Right lobe of liver (tissue), 6 donors: ENCODE measurements at places on chromosomes 7 and 10.

GRCh38 chr10:59176241-59177030 is at the start of gene PHYHIPL:
Gene PHYHIPL (plus strand): TSS chr10:59176643. CDS start chr10:59176854, 211 bp downstream.
- no peaks in the 10 kb centered on the region for H3K36me3 ChIP-seq
- no peaks in the 10 kb centered on the region for H3K4me1 ChIP-seq
- no peaks in the 10 kb centered on the region for H3K27me3 ChIP-seq
- DNase-seq: peak; percentile 67
- H3K4me3 ChIP-seq: peak within 1 kb of the TSS; percentile 62

GRCh38 chr10:124802313-124802675 is 675 bp downstream of the ABRAXAS2 start:
- H3K4me1 ChIP-seq: no peaks in the 10 kb centered on the region
- no peak for DNase-seq
- H3K4me3 ChIP-seq: peak overlapping the region; percentile 100
- H3K36me3 ChIP-seq: no peaks in the 10 kb centered on the region
- H3K27me3 ChIP-seq: no peaks in the 10 kb centered on the region

GRCh38 chr7:2008936-2009540 is 223.7 kb downstream of the MAD1L1 start:
- H3K27me3 ChIP-seq: no peaks in the 10 kb centered on the region
- no peaks in the 10 kb centered on the region for H3K36me3 ChIP-seq
- peak; percentile 43 for DNase-seq
- no peak overlapping the region for H3K27ac ChIP-seq

GRCh38 chr7:85781606-85782005 is 594.8 kb upstream of the SEMA3D start:
- H3K36me3 ChIP-seq: no peaks in the 10 kb centered on the region
- no peaks in the 10 kb centered on the region for H3K27me3 ChIP-seq
- H3K27ac ChIP-seq: no peak overlapping the region
- no peak for DNase-seq

GRCh38 chr10:75505840-75506506 is 74.5 kb downstream of the LRMDA start:
- DNase-seq: no peak
- no peak overlapping the region for H3K27ac ChIP-seq
- no peaks in the 10 kb centered on the region for H3K4me1 ChIP-seq
- H3K36me3 ChIP-seq: no peaks in the 10 kb centered on the region
- H3K27me3 ChIP-seq: no peaks in the 10 kb centered on the region

DNA sequence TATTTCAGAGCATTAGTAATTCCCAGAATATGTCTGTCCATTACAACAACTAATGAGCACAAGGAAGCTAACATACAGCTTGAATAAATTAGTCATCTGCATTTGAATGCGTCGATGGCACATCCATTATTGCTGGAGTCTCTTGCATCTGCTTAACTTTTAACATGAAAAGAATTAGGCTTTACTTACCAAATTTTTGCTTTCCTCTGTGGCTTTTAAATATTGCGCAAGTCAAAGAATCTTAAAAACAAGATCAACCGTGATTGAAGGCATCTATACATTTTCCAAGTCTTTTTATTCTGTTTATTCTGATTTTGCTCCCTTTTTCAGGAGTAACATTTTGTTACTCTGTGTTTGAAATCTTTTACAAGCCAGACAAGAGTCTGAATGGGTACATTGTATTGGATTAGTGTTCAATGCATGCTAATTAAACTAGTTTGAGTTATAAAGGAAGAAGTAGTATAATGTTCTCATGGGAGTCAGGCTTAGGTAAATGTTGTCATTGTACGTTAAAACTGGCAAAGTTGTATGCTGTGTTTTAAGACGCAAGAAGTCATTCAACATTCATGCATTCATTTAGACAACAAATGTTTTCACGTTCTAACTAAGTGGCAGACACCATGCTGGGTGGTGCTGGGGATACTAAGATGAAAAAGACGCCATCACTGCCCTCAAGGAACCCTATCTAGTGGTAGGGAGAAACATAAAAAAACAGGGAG is 4.0 kb upstream of the CACNB2 start:
- no peaks in the 10 kb centered on the region for H3K27me3 ChIP-seq
- no peak for DNase-seq
- no peak overlapping the region for H3K4me3 ChIP-seq
- H3K27ac ChIP-seq: no peak overlapping the region
- H3K4me1 ChIP-seq: no peaks in the 10 kb centered on the region
- H3K36me3 ChIP-seq: no peaks in the 10 kb centered on the region

DNA sequence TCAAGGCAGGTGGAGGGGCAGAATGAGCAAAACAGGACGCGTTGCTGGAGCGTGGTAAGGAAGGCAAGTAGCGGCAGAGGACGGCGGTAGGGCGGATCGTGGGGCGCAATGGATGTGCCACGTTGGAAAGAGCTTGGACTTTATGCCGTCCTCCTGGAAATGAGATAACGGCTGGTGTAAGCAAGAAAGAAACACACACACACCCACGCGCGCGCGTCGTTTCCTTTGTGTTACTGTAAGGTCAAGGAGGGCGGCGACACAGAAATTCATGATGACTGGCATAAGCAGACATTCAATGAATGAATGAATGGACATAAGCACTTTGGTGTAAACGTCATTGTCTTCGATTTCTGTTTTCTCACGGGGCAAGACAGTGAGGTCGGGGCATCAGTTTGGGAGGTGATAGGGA is 683 bp upstream of the ENTPD7 start:
- no peaks in the 10 kb centered on the region for H3K4me1 ChIP-seq
- H3K27ac ChIP-seq: peak overlapping the region; percentile 61
- DNase-seq: peak; percentile 84
- H3K36me3 ChIP-seq: no peaks in the 10 kb centered on the region

GRCh38 chr10:70272925-70273316 is 10.9 kb downstream of the NPFFR1 start:
- no peaks in the 10 kb centered on the region for H3K27me3 ChIP-seq
- H3K4me1 ChIP-seq: no peaks in the 10 kb centered on the region
- DNase-seq: no peak
- H3K4me3 ChIP-seq: no peak overlapping the region
- H3K27ac ChIP-seq: no peak overlapping the region

GRCh38 chr7:131602304-131602993 is 46.0 kb upstream of the PODXL start:
- H3K36me3 ChIP-seq: no peaks in the 10 kb centered on the region
- H3K27ac ChIP-seq: no peak overlapping the region
- DNase-seq: no peak
- no peaks in the 10 kb centered on the region for H3K4me1 ChIP-seq
- no peak overlapping the region for H3K4me3 ChIP-seq

- H3K27ac ChIP-seq: no peak overlapping the region
- H3K4me1 ChIP-seq: no peaks in the 10 kb centered on the region
These were observed 120.0 kb downstream of the SEC23IP start for GRCh38 chr10:120012566-120012965.

DNA sequence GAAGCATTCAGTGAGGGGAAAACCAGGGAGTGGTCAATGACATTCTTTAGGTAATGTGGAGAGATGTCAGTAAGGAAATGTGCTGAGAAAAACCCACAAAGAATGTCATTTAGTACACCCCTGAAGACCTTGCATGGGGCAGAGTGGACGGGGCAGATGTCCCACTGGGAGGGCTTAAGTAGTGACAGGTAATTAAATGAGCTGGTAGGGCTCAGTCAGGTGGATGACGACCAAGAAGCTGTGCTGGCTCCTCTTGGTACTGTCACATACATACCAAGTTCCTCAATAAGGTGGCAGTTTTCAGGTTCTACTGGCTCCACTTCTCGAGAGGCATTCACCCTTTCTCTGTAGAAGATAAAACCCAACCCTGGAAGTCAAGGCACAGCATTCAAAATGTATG is 1.8 kb downstream of the PON3 start:
- H3K27ac ChIP-seq: no peak overlapping the region
- H3K36me3 ChIP-seq: peaks cover 6% of the 10 kb centered on the region
- H3K27me3 ChIP-seq: no peaks in the 10 kb centered on the region

- no peak overlapping the region for H3K4me3 ChIP-seq
- no peaks in the 10 kb centered on the region for H3K4me1 ChIP-seq
- no peaks in the 10 kb centered on the region for H3K27me3 ChIP-seq
- no peaks in the 10 kb centered on the region for H3K36me3 ChIP-seq
- no peak overlapping the region for H3K27ac ChIP-seq
- no peak for DNase-seq
These were observed 61.8 kb upstream of the C10orf90 start for GRCh38 chr10:126732308-126732707.

GRCh38 chr7:21076574-21076973 is 289.9 kb upstream of the SP8 start:
- no peak overlapping the region for H3K27ac ChIP-seq
- no peaks in the 10 kb centered on the region for H3K27me3 ChIP-seq
- H3K4me1 ChIP-seq: no peaks in the 10 kb centered on the region
- H3K36me3 ChIP-seq: no peaks in the 10 kb centered on the region

DNA sequence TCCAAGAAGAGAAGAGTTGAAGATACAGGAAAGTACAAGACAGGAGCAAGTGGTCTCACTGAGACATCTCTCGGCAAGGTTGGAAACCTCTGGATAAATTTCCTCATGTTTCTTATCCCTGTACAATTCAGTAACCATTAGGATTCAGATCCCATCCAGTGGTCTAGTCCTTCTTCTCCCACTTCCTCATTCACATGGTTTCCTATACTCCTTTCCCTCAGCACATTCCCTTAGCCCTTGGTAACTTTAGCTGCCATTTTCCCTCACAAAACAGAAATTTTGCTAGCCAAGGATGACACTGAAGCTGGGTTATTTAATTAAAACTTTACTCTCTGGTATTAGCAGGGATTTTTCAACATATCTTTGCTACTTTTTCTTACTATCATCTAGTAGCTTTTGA is 82.6 kb downstream of the CPED1 start:
- no peaks in the 10 kb centered on the region for H3K4me1 ChIP-seq
- no peak overlapping the region for H3K4me3 ChIP-seq
- H3K36me3 ChIP-seq: no peaks in the 10 kb centered on the region
- no peak overlapping the region for H3K27ac ChIP-seq

GRCh38 chr7:112422842-112423496 is 27.3 kb upstream of the IFRD1 start:
- no peak overlapping the region for H3K27ac ChIP-seq
- peak; percentile 55 for DNase-seq
- H3K4me1 ChIP-seq: no peaks in the 10 kb centered on the region

- no peak for DNase-seq
- H3K4me3 ChIP-seq: no peak overlapping the region
- H3K27ac ChIP-seq: no peak overlapping the region
- no peaks in the 10 kb centered on the region for H3K27me3 ChIP-seq
- no peaks in the 10 kb centered on the region for H3K4me1 ChIP-seq
These were observed 335.8 kb upstream of the MKI67 start for GRCh38 chr10:128461991-128462390.

- no peak overlapping the region for H3K27ac ChIP-seq
- no peaks in the 10 kb centered on the region for H3K4me1 ChIP-seq
- no peaks in the 10 kb centered on the region for H3K36me3 ChIP-seq
- H3K4me3 ChIP-seq: no peak overlapping the region
- no peak for DNase-seq
These were observed 14.9 kb upstream of the COL13A1 start for GRCh38 chr10:69786791-69787190.

GRCh38 chr7:2785071-2785500 is 59.0 kb downstream of the GNA12 start:
- no peak overlapping the region for H3K4me3 ChIP-seq
- no peaks in the 10 kb centered on the region for H3K27me3 ChIP-seq
- no peaks in the 10 kb centered on the region for H3K4me1 ChIP-seq
- no peak overlapping the region for H3K27ac ChIP-seq
- DNase-seq: no peak
- no peaks in the 10 kb centered on the region for H3K36me3 ChIP-seq

GRCh38 chr10:123896246-123896927 is 4.8 kb upstream of the CPXM2 start:
- no peaks in the 10 kb centered on the region for H3K27me3 ChIP-seq
- DNase-seq: no peak
- no peaks in the 10 kb centered on the region for H3K4me1 ChIP-seq
- H3K27ac ChIP-seq: no peak overlapping the region

GRCh38 chr10:35003906-35004305 is 86.2 kb downstream of the CUL2 start:
- H3K27ac ChIP-seq: no peak overlapping the region
- DNase-seq: no peak
- no peak overlapping the region for H3K4me3 ChIP-seq
- H3K4me1 ChIP-seq: no peaks in the 10 kb centered on the region
- no peaks in the 10 kb centered on the region for H3K27me3 ChIP-seq
- no peaks in the 10 kb centered on the region for H3K36me3 ChIP-seq

GRCh38 chr10:86871563-86872183 is 85.7 kb downstream of the MMRN2 start:
- H3K4me1 ChIP-seq: no peaks in the 10 kb centered on the region
- no peaks in the 10 kb centered on the region for H3K27me3 ChIP-seq
- H3K36me3 ChIP-seq: no peaks in the 10 kb centered on the region
- H3K27ac ChIP-seq: no peak overlapping the region
- no peak for DNase-seq
- no peak overlapping the region for H3K4me3 ChIP-seq

DNA sequence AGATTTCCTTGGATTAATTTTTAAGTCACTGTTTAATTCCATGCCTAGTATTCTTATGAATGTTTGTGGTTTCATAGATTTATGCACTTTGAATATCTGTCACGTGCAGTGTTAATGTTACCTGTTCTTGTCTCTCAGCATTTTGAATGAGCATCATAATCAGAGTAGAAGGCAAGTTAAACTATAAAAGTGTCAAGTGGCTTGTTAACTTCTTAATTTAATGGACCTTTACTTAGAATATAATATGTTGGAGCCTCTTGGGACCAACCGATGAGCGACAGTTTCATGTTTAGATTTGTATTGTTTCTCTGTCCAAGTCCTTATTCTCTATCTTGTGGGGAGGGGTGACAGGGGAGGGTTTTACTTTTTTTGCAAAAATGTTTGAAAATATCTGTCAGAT is 50.6 kb upstream of the MTURN start:
- no peaks in the 10 kb centered on the region for H3K27me3 ChIP-seq
- H3K4me3 ChIP-seq: no peak overlapping the region
- no peaks in the 10 kb centered on the region for H3K36me3 ChIP-seq
- no peak for DNase-seq
- H3K4me1 ChIP-seq: no peaks in the 10 kb centered on the region

- H3K27ac ChIP-seq: no peak overlapping the region
- H3K36me3 ChIP-seq: no peaks in the 10 kb centered on the region
- H3K27me3 ChIP-seq: no peaks in the 10 kb centered on the region
- DNase-seq: no peak
- no peak overlapping the region for H3K4me3 ChIP-seq
These were observed 68.5 kb downstream of the AP3M1 start for GRCh38 chr10:74081941-74082718.

GRCh38 chr10:70480239-70480861 is 1.8 kb downstream of the PALD1 start:
- no peak overlapping the region for H3K4me3 ChIP-seq
- no peak overlapping the region for H3K27ac ChIP-seq
- no peaks in the 10 kb centered on the region for H3K36me3 ChIP-seq
- no peaks in the 10 kb centered on the region for H3K27me3 ChIP-seq
- DNase-seq: no peak

- no peaks in the 10 kb centered on the region for H3K36me3 ChIP-seq
- H3K4me1 ChIP-seq: no peaks in the 10 kb centered on the region
- no peak for DNase-seq
- H3K27me3 ChIP-seq: no peaks in the 10 kb centered on the region
- H3K4me3 ChIP-seq: no peak overlapping the region
These were observed 55.1 kb downstream of the ANKMY2 start for GRCh38 chr7:16590424-16590823.

GRCh38 chr7:31957090-31957720 is 113.0 kb downstream of the PDE1C start:
- DNase-seq: no peak
- no peaks in the 10 kb centered on the region for H3K36me3 ChIP-seq
- no peak overlapping the region for H3K4me3 ChIP-seq
- H3K4me1 ChIP-seq: no peaks in the 10 kb centered on the region
- H3K27ac ChIP-seq: no peak overlapping the region

- no peak overlapping the region for H3K4me3 ChIP-seq
- H3K4me1 ChIP-seq: no peaks in the 10 kb centered on the region
- no peak overlapping the region for H3K27ac ChIP-seq
- DNase-seq: no peak
- H3K36me3 ChIP-seq: no peaks in the 10 kb centered on the region
These were observed 326.0 kb upstream of the NPSR1 start for GRCh38 chr7:34332006-34332405.
